ENCODE measurements at places on chromosomes 1 and 21. TPM values are rescaled to one million over a fixed set of nuclear protein-coding genes. Genes with fewer than 3 reads are reported as not detected.

Gene OR2L3
- total RNA-seq: not detected

Gene KCNE2
- not detected for total RNA-seq

Gene EIF4G3
- total RNA-seq: 39.3 TPM

Gene HSD11B1
- total RNA-seq: 18.7 TPM

Gene KRTAP10-6
- not detected for total RNA-seq

Gene TPRG1L
- 44.9 TPM for total RNA-seq

Gene MYOC
- total RNA-seq: 19.4 TPM

Gene BEND5
- total RNA-seq: 8.6 TPM

Gene SH3GLB1
- total RNA-seq: 53.8 TPM

Gene BGLAP
- total RNA-seq: not detected

Gene OR2L8
- total RNA-seq: not detected

Gene RGS13
- 0.98 TPM for total RNA-seq

Gene OR6K3
- not detected for total RNA-seq

Gene AP4B1
- total RNA-seq: 6.9 TPM

Gene PTPN22
- total RNA-seq: 7.4 TPM

Gene NT5C1A
- not detected for total RNA-seq

Data from vagina (tissue), 2 donors.